Mammary epithelial cell (primary cell): ENCODE measurements at places on chromosomes 4 and X.

- no peak for DNase-seq
Measured at GRCh38 chr4:38278255-38278654, 318.1 kb downstream of the PTTG2 start.

DNA sequence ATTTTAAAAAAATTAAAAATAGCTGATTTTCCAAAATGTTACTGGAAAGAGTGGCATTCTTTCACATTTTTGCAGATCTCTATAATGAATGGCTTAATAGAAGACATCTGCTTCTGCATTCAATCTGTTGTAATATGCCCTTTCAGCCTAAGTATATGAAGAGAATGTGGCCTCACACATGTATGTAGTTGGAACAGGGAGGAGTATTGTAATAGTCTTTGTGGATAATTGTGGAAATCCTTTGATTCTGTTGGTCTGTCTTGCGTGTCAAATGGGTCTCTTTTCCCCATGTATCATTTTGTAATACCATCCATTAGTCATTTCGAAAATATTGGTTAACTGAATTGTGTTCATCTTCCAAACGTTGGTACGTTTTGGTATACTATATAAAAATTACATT, 11.6 kb downstream of the TXLNG start:
- DNase-seq, result no peak

DNA sequence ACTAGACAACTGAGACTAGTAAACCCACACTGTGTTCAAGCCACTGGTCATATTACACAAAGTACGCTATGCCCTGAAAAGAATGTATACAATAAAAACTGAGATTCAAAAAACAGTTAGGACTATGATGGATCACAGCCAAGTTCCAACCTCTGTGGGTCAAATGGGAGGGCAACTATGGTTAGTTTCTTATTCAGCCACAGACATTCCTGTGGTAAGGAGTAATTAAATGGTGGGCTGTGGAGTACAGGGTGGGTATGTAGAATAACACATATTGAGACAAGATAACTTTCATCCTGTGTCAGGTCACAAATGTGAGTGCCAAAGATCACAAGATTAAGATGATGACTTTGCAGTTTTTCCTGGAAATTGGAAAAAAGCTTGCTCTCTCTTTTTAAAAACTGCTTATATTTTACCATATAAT, 167.2 kb downstream of the NPNT start:
- DNase-seq, result peak; percentile 59

- no peak for DNase-seq
Measured at GRCh38 chr4:78002260-78002659, 54.9 kb upstream of the FRAS1 start.

GRCh38 chr4:63700569-63700968, 708.7 kb downstream of the TECRL start:
- DNase-seq, result no peak

- DNase-seq, result no peak
Measured at GRCh38 chr4:154471526-154472331, 19.9 kb downstream of the DCHS2 start.

DNA sequence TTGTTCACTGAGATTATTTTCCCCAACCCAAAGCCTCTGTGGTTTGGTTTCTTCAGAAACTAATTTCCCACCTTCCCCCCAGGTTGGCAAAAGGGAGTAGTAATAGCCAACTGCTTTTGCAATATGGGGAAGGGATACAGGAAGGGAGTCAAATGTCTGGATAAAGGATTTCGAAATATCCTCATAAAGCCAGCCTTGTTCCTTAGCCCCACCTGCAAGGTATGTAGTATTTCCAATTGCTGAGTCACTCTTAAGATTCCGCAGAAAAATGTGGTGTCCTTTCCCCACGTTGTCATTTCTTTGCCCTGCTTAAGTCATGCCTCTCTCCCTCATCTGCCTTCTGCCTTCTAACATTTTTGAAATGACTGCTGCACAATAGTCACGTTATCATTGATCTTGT, 138.8 kb upstream of the DCAF8L1 start:
- peak; percentile 84 for DNase-seq

DNA sequence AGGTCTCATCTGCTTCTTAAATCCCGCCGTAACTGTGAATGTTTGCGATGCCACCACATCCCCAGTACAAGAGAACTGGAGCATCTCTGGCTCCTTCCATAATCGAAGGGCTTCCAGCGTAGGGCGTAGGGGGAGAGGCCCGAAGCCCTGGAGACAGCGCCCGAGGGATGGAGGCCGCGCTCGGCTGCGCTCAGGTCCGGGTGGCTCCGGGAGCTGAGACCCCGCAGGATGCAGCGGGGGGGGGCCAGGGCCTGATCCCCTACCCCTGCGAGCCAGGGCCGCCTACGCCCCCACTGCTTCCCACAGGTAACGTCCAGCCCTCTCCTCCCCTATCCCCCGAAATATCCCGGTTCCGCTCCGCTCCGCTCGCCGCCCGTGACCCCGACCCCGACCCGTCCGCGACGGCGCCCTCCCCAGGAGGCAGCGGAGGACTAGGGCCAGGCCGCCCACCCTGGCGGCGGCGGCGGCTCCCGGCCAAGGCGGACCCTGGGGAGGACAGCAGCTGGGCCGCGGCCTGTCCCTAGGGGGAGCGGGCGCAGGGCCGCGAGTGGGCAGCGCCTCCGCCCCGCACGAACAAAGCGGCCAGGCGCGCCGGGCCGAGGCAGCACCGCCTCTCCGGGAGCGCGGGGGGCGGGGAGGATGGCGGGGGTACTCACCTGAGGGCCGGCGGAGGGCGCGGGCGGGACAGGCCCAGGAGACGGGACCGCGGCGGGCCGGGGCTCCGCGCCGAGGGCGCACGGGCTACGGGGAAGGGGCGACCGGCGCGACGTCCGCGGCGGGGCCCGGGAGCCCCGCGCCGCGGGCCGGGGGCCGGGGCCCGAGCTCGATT, 723 bp downstream of the WDFY3 start:
- peak; percentile 39 for DNase-seq

DNA sequence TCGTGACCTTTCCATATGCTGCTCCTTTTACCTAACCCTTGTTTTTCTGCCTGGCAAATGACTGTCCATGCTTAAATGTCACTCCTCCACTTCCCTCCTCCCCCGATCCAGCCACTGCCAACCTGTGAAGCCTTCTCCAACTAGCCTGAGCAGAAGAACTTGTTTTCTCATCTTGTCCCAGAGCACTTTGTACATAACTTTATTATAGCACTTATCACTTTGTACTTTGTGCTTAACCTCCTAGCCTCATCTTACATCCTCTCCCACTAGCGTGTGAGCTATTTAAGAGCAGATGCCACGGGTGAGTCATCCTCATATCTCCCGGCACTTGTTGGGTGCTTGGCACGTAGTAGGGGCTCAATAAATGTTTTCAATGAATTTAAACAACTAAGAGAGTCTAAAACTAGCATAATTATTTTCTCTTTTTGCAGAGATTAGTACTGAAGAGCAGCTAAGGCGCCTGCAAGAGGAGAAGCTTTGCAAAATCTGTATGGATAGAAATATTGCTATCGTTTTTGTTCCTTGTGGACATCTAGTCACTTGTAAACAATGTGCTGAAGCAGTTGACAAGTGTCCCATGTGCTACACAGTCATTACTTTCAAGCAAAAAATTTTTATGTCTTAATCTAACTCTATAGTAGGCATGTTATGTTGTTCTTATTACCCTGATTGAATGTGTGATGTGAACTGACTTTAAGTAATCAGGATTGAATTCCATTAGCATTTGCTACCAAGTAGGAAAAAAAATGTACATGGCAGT, 46.9 kb downstream of the XIAP start:
- no peak for DNase-seq

- DNase-seq, result no peak
Measured at GRCh38 chr4:84215217-84215616, 283.9 kb downstream of the NKX6-1 start.

GRCh38 chrX:121122332-121122731, 74.9 kb downstream of the GLUD2 start:
- DNase-seq, result no peak

GRCh38 chr4:100926039-100926717, 408.4 kb upstream of the EMCN start:
- DNase-seq, result no peak

- DNase-seq, result no peak
Measured at GRCh38 chr4:88698519-88698918, 890 bp upstream of the NAP1L5 start.

- peak; percentile 70 for DNase-seq
Measured at GRCh38 chr4:168524006-168524405, 27.2 kb downstream of the PALLD start.

- peak; percentile 41 for DNase-seq
Measured at GRCh38 chr4:188403272-188403671, 264.0 kb downstream of the TRIML1 start.
